ENCODE measurements at places on chromosomes 4 and X. TPM values are rescaled to one million over a fixed set of nuclear protein-coding genes. Genes with fewer than 3 reads are reported as not detected.

DNA sequence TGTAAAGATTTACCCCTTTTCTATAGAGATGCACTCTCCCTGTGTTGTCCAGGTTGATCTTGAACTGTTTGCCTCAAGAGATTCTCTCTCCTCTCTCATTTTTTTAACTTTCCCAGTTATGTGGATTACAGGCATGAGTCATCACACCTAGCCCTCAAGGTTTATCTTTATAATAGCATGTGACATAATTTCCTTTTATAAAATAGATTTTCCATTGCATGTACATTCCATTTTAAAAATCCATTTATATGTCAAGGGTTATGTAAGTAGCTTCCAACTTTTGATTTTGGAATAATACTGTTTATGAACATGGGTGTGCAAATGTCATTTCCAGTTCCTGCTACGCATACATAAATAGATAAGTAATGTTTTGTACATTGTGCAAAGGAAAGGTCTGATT, 20.6 kb downstream of the ZNF721 start:
- DNase-seq, result no peak

The RIPPLY1 gene
- not detected for total RNA-seq

GRCh38 chrX:23035493-23035892, 35.7 kb downstream of the DDX53 start:
- DNase-seq, result no peak

The XKRX gene
- 1.1 TPM for total RNA-seq

GRCh38 chr4:78552389-78553042, 946 bp downstream of the ANXA3 start:
- DNase-seq, result no peak

- no peak for DNase-seq
Observed at GRCh38 chrX:119579414-119579813, 5.1 kb downstream of the UBE2A start.

DNA sequence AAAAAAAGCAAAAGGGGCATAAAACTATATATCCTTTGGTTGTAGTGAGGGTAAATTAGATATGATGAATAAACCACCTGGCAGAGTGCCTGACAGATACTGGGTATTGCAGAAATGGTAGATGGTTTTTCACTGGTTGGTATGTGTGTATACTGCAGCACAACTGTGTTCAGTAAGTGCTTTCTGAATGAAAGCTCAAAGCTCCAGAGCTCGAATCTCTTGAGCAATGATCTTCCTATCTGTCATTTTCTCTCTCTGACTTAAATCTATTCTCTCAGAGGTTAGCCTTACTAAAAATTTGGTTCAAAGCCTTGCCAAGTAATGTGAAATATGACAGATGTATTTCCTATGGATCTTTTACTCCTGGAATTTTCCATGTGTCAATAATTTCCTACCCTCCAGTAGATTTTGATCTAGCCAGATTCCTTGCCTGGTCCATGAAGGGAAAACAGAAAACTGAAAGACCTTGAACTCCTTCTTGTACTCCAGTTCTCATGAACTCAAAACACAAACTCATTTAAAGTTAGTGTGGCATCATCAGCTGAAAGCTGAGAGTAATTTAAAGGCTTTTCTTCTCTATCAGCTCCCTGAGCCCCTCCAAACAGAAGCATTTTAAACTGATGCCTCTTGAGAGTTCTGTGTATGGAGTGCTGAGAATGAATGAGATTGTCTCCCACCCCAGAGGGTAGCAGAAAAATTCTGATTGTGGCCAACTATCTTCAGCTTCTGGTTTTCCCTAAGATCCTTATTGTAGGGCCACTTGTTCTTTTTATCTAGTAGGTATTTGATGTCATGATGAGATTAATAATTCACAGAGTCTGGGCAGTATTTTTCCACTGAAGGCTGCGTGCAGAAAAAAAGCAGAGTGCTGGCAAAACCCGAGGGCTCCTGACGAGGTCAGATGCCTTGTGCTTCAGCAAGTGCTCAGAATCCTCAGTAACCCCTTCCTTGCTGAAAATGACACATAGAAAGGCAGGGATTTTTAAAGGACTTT, 363.4 kb upstream of the BOD1L1 start:
- DNase-seq, result no peak

The HPSE gene
- 2.2 TPM for total RNA-seq
